ENCODE measurements at places on chromosomes 3 and 15.
A peak's percentile ranks its signal among the peaks of the same experiment; 100 is the strongest.

- DNase-seq = no peak
Observed at GRCh38 chr3:94524102-94524919, 461.4 kb downstream of the NSUN3 start.

DNA sequence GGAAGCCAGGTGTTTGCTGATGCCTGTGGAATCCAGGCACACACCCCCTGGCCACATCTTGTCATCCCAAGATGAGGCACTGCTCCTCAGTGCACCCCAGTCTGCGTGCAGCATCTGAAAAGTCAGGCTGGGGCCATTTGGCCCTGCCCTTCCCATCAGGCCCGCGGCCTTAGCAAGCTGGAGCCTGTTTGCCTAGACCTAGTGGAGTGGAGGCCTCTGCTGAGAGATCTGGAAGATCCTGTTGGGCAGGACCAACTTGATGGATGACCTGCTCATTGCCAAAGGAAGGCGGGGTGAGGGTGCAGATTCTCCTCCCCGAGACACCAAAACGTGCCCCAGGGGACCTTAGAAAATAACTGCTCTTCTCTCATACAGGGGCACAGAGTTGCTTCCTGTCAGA is 220.2 kb downstream of the SHQ1 start:
- peak; percentile 45 for DNase-seq

GRCh38 chr3:126685493-126685892 is 18.5 kb upstream of the CHCHD6 start:
- DNase-seq = no peak

- no peak for DNase-seq
Observed at GRCh38 chr15:64960153-64960552, 29.6 kb downstream of the SPG21 start.

- DNase-seq = no peak
Observed at GRCh38 chr3:39095778-39096177, 11.6 kb downstream of the GORASP1 start.

DNA sequence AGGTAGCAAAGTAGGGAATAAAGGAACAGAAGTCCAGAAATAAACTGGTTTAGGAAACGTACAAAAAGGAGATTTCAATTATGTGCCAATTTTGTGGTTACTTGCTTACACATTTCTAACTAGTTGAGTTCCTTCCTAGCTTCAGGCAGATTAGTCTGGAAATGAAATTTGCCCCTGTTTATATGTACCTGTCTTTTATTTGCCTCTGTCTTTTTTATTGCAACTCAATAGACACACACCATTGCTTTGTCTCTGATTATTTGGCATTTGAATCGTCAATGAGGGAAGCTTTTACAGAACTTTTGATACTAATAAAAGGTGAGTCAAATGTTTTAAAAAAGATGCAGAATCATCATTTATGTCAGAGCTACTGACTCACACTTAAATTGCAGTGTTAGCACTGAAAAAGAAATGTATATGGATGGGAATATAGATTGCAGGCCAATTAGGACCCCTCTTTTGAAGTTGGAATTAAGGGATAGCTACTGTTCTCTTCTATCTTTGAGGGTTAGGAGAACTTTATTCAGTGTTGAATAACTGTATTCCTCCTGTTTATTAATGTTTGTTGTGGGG is 60.5 kb downstream of the TRAK1 start:
- DNase-seq = no peak

DNA sequence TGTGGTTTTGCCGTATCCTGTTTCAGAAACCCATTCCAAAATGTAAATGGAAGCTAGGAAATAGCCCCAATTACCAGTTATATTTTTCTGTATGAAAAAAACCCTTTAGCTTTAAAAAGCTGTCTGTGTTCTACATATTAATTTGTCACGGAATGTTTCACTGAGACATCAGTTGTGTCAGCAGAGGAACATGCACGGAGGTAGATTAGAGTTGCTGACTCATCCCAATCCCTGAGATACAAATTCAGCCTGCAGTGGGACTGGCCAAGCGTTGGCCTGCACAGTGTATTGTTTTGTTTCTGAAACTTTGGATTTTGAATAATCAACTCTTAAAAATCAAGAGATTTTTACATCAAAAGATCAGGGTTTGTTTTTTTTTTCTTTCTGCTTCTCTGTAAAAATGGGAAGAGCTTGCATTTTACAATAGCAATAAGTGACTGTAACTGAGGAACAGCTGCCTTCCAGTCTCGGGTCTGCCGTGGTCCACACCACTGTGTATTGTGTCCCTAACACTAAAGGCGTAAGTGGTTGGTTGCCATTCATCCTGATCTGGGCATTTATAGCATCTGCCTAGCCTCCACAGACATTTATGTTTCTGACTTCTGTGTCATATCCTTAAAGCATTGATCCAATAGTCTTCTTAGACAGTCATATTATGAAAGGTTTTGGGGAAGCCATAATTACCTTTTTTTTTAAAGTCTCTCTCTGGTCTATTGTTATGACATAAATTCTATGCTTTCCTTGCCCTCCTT is 218.1 kb downstream of the ADAMTSL3 start:
- no peak for DNase-seq

- no peak for DNase-seq
Observed at GRCh38 chr3:144189044-144189443, 217.4 kb downstream of the DIPK2A start.

- no peak for DNase-seq
Observed at GRCh38 chr3:10725067-10725466, 91.0 kb upstream of the SLC6A11 start.

DNA sequence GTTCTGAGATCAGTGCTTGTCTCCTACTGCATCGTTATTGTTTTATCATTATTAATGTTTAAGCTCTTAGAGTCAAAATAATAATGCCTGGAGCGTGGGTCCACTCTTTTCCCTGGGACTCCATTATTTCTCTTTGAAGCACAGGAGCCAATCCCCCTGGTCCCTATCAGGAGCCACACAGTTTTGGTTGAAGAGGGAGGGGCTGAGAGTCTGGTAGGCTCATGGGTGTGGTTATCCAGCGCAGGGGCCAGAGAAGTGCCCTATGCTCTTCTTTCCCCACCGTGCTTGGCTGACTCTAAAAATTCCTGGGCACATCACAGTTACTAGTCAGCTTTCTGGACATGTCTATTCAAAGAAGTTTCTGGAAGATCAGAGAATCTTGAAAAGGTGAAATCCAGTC is 121.5 kb downstream of the DNAJB8 start:
- DNase-seq = no peak

DNA sequence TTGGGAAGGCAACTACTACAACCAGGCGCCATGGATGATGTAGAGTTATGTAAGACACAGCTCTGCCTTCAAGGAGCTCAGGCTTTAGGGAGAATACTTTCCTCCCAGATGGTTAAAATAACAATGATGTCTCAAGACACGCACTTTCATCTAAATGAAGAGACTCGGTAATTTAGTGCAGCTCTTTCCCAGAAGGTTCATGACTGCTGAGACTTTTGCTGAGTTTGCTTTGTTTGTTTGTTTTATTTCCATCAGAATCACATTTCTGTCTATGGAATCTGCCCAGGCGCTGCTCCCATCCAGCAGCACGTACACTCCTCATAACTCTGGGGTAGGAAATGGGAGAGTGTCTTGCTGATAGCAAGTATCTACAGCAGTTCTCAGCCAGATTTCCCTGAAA is 33.9 kb upstream of the MEX3B start:
- DNase-seq = no peak

DNA sequence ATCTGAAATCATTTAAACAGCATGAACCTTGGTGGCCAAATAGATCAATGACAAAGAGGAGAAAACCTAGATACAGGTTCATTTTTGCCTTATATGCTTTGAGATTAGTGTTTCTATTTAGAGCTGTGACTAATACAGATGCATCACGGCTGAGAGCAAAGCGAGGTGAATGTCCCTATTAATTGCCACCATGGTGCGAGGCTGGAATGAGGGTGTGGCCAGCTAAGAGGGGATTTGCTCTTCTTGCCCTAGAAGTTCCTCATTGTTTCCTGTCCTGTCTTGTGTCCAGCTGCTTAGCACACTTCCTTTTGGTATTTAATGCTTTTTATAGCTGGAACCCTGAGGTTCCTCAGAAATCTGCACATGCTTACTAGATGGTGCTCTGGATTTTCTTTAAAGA is 339.1 kb upstream of the RGMA start:
- DNase-seq = no peak

- DNase-seq = no peak
Observed at GRCh38 chr3:128077665-128078064, 25.4 kb downstream of the SEC61A1 start.
